Non-pigmented ciliary epithelial cell (primary cell): ENCODE measurements at places on chromosomes 2 and 18.

DNA sequence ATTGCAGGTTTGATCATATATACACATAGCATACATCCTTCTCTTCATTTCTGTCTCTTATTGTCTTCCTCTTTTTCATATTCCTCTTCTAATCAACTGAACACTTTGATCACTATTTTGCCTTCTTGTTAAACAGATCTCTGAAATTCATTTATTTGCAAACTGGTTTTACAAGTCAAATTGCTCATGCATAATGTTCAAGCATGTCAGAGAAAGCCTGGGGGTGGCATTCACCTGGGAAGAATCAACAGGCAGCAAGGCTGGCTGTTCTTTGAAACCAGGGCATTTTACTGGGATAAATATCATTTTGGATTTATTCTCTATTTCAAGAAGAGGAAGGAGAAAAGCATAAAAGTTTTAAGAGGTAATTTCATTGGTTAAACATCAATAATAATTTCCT lies 66.9 kb upstream of the LRATD1 start:
- no peak for DNase-seq

GRCh38 chr18:24582771-24583170 lies 122.3 kb downstream of the HRH4 start:
- no peak for DNase-seq

DNA sequence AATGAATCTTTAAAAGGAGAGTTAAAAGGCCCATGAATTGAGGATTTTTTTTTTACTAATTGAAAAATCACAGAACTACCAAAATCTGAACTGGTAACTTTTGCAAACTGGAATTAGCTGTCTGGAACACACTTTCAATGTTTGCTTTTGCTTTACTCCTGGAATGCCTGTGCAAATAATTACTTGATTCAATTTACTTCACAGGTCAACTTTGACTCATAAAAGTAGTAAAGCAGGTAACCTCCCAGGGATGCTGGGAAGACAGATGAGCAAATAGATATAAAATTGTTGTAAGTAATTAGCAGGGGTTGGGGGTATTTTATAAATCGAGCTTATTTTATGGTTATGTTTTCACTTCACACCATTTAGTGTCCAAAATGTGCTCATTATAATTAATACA lies 398.3 kb upstream of the HNRNPA3 start:
- DNase-seq = no peak

DNA sequence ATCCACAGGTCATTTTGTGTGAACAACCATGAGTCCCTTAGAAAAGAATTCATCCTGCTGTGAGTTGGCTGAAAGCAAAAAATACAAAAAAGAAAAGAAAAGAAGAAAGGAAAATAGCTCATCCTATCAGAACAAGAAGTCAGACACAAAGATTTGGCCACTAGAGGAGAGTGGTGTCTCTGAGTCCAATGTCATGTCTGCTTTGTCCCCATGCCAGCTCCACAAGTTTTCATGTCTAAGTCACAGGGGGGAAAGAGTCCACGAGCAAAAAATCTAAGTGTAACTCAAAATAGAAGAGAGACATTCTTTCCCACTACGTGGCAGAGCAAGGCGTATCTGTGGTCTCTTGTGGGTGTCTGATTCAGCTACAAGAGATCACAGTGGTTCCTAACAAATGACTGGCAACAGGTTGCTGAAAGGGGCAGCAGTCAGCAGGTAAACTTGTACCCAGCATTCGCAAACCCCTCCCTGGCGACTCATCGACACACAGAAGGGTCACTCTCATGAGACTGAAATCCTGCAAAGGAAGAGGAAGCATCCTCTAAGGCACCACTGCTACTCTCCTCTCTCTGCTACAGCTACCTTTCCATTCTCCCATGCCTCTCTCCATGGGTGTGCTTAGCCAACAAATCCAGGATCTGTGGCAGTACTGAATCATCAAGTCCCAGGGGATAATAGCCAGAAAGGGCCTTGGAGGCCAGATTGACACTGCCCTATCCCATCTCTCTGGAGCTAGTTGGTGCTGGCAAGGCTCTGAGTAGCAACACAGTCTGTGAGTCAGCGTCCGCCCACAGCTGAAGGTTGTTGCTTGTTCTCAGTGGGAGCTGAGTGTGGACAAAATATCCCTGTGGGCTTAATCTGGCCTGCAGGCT lies 123.0 kb upstream of the SLC39A10 start:
- DNase-seq = peak; percentile 88
